ENCODE measurements at places on chromosomes 11 and 22. TPM values are rescaled to one million over a fixed set of nuclear protein-coding genes. Genes with fewer than 3 reads are reported as not detected.

GRCh38 chr11:95451682-95452081 is 220.7 kb upstream of the SESN3 start:
- DNase-seq = no peak

GRCh38 chr11:133713406-133713805 is 131.9 kb downstream of the SPATA19 start:
- no peak for DNase-seq

The C1QTNF6 gene
- 1.1 TPM for total RNA-seq

The CHEK2 gene
- 1.3 TPM for total RNA-seq

The CCDC87 gene
- total RNA-seq = 0.25 TPM

The TENM4 gene
- 0.40 TPM for total RNA-seq

The KDM4D gene
- total RNA-seq = 0.59 TPM

The MRTFA gene
- 32.5 TPM for total RNA-seq

The OR8D1 gene
- not detected for total RNA-seq

Measured in left ventricle myocardium superior (tissue), 1 donor.